D721Med (cell line): ENCODE measurements at places on chromosomes 4 and X.

GRCh38 chr4:41179498-41180195 is 34.7 kb downstream of the APBB2 start:
- no peak for DNase-seq

DNA sequence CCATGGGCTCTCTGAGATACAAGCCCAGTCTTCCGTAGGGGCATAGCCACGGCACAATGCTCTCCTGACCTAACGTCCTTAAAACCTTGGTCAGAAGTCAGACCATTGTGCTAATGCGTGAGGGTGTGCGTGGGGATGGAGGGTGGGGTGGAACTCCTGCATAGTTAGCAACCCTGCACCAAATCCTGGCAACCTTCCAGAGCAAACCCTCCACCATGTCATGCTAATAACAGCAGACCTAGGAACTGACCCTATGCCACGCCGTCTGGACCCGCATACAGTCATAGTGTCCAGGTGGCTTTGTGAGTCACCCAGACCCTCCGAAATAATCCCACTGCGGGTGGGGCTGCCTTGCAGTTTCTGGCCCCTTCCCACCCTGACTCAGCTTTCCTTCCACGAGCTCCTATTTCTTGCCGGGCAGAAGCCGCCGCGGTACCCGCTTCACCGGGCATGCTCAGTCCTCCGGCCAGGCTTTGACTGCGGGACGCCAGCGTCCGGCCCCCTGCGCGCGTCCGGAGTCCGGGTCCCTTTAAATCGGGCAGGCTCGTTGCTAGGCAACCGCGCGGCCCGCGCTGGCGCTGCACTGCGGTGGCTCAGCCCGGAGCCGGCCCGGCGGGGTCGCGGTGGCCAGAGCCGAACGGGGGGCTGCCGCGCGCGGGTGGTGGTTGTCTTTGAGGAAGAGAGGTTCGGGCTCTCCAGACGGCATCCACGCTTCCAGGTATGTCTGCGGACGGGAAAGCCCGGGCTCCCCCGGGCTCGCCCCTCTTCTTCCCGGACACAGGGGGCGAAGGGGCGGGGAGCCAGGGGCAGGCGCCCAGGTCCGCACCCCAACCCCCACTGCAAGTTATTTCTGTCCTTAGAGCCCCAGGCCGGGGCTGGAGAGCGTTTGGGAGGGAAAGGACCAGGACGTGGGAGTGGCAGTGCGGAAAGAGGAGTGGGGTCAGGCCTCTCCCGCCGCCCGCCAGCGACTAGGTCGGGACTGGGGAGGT is at the start of gene CCDC160:
CCDC160 (plus strand) TSS at position 557 of the 989 bp plus-strand sequence. CDS start 7,619 bp downstream, outside the sequence.
- DNase-seq = no peak

- DNase-seq = no peak
Observed at GRCh38 chr4:110898290-110898689, 275.4 kb upstream of the PITX2 start.

- no peak for DNase-seq
Observed at GRCh38 chr4:168600796-168601583, 104.1 kb downstream of the PALLD start.

DNA sequence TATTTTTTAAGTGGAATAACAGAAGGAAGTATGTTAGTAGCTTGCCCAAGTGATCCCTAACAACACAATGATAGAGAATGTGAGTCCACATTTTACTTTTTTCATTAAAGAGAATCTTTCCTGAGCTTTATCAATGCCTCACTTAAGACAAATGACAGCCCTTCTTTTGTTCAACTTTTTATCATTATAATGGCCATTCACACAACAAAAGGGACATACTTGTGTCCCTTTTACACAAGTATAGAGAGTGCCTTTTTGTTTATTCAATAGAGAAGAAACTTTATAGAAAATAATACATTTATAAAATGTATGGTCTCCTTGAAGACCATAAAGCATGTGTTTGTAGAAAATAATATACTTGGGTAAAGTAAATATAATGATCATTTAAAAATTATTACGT is 96.3 kb downstream of the PDE5A start:
- DNase-seq = no peak

- no peak for DNase-seq
Observed at GRCh38 chrX:51395810-51396728, 63.4 kb downstream of the NUDT10 start.
